ENCODE measurements at places on chromosomes 1 and 21.
A peak's percentile ranks its signal among the peaks of the same experiment; 100 is the strongest.

GRCh38 chr1:116389686-116390085 lies 16.6 kb downstream of the ATP1A1 start:
- no peak for DNase-seq

DNA sequence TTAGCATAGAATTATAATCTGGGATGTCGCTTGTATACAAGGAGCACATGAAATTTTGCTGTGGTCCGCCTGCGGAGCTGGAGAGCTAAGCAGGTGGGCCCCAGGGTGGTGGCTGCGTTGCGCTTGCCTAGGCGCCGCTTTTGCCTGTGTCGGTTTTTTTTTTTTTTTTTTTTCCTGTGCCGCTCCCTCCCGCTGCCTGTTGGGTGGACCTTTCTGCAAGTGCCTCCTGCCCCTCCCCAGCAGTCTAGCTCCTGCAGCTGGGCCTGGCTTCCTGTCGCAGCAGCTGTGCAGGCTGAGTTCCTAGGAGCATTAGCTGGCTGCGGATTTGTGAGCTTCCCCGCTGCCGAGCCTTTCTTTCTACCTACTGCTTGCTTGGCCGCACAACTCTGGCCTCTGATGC lies 20.6 kb downstream of the PYHIN1 start:
- DNase-seq: no peak

- no peak for DNase-seq
Measured at GRCh38 chr1:159743651-159744410, 29.4 kb upstream of the CRP start.

DNA sequence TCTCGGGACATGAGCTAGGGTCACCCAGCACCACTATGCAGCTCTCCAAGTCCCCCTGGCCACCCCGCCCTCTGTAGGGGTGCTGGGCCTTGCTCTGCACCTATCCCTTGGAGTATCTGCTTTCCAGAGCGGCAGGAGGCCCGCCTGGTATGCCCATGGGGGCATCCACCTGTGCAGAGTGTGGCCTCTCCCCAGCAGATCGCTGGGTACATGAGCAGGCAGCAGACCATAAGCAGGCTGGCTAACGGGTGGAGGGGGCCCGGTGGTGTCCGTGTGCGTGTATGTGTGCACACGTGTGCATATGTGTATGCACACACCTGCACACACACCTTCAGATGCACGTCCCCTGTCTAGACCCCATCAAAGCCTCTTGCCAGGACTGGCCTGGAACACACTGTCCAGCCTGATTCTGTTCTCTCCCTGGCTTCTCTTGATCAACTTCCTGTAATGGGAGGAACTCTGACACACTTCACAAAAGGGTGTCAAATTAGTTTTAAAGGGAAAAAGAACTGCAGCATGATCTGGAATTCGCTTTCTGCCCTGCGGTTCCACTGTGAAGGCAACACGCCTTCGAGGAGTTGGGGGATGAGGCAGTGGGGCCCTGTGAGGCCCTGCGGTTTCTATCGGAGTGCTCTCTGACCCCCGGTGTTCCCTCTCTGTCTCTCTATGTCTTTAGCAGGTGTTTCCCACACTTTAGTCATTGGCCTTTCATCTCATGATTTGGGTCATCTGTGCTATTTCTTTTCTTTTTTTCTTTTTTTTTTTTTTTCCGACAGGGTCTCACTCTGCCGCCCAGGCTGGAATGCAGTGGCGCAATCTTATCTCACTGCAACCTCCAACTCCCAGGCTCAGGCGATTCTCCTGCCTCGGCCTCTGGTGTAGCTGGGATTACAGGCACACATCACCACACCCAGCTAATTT lies 17.2 kb upstream of the NPHP4 start:
- DNase-seq: no peak

DNA sequence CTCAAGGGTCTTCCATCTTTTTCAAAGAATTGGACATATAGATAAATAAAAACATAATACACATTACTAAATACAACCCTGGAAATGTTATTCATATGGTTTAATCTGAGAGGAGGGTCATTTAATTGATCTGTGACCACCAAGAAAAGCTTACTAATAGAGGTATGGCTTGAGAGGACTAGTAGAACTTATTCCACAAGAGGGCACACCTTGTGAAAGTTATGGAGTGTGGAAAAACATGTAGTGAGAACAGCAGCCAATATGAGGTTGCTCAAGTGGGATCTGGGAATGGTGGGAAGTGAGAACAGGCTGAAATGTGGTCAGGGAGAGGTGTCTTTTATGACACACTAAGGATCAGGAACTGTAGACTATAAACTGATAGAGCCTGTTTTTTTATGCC lies 973.5 kb upstream of the B3GALT2 start:
- no peak for DNase-seq

GRCh38 chr1:117143871-117144270 lies 22.3 kb upstream of the TRIM45 start:
- no peak for DNase-seq

DNA sequence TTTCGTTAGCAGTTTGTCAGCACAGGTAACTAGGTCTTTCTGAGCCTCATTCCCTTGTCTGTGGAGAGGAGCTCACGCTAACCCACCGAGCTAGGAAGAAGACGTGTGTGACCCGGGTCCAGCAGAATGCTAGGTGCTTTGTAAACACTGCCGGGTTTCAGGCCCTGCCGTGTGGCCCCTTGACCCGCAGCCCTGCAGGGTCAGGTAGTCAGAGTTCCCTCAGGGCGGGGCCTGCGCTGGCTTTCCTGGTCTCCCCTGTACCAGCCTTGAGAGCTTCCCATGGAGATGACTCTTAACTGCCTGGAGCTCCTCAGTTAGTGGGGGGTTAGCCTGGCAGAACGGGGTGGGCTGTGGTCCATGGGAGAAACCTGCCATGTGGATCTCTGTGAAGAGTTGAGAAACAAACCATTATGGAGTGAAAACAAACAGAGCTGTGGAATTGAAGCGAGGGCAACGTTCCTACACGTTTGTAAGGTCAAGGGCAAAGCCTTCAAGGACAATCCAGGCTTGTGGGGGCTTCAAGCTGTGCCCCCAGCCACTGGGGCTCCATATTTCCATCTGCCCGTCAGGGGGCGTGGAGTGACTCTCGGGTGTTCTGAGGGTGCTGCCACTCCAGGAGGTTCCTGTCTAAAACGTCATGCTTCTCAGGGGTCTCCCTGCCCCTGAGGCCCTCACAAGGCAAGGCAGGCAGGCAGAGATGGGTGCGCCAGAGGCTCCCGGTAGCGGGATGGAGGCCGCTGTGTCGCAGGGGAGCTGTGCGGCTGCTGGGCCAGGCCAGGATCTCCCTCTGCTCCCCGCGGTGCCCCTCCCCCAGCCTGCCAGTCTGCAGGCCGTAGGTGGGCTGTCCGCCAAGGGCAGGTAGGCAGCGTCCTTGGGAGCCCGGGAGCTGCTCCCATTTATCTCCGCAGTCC lies 23.8 kb downstream of the LHX4 start:
- DNase-seq: no peak

DNA sequence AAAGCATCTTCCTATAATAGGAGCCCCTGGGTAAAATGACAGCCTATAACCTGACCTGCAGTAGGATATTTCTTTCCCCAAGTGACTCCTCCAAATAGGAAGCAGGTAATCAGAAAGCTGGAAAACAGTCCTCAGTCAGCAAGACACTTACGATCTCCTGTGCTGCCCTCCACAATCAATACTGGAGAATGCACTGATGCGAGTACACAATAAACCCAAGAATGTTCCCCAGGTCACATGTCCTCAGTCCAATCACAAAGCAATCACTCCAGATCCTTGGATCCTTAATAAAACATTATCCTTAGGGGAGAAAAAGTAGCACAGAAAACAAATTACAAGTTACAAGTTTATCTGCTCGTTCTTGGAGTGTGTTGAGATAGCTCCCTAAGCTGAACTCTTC lies 233.1 kb downstream of the SLC45A1 start:
- DNase-seq: no peak

GRCh38 chr1:115647507-115647906 lies 5.7 kb downstream of the VANGL1 start:
- DNase-seq: no peak

DNA sequence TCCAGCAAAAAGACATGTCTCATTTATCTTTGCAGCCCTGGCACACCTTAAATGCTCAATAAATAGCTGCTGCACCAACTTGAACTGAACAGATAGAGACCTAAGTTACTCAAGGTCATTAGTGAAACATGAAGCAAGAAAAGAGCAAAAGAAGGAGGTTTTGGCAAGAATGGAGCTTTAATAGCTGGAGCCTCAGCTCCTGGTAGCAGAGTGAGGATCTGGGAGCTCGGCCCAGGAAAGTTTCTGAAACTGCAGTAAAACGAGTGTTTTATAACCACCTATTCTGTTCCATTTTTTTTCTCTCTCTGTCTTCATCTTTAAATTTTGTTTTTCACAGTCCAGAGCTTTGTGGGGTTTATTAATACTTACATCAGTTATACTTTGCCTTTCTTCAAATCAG lies 207.5 kb downstream of the SETD4 start:
- DNase-seq: no peak

DNA sequence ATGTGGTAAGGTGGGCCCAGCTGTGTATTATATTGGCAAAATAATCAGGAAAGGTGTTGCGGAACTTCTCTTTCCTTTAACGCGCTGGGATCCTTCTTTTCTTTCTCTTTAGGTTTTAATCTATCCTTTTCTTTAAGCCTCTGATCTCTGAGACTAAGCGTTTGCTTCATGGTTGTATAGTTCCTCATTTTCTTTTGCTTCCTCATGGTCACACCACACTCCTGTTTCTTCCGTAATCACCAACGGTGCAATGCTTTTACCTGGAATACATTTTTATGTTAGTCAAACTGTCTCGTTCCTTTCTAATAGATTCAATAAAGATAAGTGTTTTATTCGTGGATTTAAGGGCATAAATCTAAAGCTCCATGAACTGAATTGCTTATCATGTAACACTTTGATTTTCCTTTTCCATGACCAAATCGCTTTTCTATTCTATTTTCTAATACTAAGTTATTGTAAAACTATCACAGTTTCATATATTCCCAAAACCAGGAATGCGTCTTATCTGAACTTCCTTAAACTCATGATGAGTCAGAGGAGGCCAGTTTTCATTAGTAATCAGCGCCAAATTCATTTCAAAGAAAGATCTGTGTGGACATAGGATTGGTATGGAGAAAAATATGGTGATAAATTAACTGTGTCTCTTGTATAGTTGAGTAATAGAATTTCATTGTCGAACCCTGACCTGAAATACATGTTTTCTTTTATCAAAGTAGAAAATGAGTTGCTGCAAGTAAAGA lies 12.2 kb downstream of the SDCCAG8 start:
- peak; percentile 77 for DNase-seq

DNA sequence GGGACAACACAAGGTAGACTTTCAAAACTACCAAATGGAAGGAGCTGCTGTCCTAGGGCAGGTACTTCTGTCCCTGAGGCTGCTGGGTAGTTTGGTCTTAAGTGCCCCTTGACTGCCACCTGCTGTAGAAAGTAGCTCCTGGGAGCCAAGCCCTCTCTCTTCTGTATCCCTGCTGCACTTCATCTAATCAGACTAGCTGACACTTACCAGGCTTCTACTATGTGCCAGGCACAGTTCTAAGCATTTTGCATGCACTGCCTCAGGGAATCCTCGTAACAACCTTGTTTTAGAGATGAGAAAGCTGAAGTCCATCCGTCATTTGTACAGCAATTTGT lies 15.9 kb upstream of the SRSF4 start:
- DNase-seq: no peak

All from glomerular endothelial cell (primary cell).